ENCODE measurements at places on chromosomes 11 and 22. TPM values are rescaled to one million over a fixed set of nuclear protein-coding genes. Genes with fewer than 3 reads are reported as not detected.

- peak; percentile 26 for DNase-seq
Observed at GRCh38 chr11:19311308-19312030, 70.7 kb upstream of the E2F8 start.

- DNase-seq = no peak
Observed at GRCh38 chr22:27128461-27129085, 471.2 kb downstream of the MIAT start.

- DNase-seq = no peak
Observed at GRCh38 chr11:66696146-66696545, 18.5 kb upstream of the RBM4B start.

- no peak for DNase-seq
Observed at GRCh38 chr11:48041877-48042695, 61.7 kb downstream of the PTPRJ start.

DNA sequence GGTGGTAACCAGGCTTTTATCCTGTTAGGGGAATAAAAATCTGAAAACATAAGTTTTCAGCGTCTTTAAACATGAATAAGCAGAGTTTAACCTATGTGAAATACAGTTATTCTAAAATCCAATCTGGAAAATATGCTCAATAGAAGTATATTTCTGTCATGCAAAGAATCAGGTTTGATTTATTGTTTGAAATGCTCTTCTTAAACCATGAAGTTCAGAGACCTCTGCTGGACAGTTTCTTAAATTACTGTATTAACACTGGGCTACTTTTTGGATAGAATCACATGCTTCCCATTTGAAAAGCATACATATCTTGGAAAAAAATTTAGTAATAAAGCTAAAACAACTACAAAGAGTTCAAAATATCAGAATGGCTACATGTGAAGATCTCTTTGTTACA, 25.4 kb downstream of the APIP start:
- DNase-seq = peak; percentile 14

DNA sequence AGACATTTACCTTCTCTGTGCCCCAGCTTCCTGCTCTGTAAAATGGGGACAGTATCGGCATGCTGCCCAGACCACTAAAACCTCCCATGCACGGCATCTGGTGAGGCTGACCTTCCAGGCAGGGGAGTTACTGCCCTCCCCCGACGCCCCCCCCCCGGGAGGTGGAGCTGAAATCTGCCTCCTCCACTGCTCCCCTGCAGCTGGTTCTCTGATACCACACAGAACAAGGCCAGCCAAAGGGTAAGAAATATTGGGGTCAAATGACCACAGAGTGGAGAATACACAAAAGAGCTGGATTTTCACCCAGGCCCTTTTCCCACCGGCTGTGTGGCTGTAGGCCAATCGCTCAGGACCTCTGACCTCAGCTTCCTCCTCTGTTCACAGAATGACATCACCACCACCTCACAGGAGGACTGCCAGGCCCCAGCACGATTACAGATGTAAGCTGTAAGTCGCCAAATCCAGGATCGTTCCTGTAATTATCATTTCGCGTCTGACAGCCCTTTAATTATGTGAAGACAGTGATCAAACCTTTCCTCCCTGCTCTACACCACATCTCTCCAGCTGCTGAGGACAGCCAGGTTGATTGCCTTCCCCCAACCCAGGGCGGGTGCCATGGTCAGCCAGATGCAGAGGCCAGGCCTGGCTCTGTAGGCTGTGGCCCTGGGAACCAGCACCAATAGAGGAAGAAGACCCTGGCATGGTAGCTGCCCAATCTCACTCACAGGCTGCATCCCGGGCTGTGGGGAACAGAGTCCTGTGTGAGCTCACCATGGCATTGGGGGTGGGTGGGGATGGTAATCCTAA, 35.7 kb upstream of the KLHL35 start:
- DNase-seq = no peak

GRCh38 chr11:77057938-77058474, 8.8 kb upstream of the CAPN5 start:
- DNase-seq = no peak

- no peak for DNase-seq
Observed at GRCh38 chr11:68542617-68543016, 82.1 kb downstream of the PPP6R3 start.

DNA sequence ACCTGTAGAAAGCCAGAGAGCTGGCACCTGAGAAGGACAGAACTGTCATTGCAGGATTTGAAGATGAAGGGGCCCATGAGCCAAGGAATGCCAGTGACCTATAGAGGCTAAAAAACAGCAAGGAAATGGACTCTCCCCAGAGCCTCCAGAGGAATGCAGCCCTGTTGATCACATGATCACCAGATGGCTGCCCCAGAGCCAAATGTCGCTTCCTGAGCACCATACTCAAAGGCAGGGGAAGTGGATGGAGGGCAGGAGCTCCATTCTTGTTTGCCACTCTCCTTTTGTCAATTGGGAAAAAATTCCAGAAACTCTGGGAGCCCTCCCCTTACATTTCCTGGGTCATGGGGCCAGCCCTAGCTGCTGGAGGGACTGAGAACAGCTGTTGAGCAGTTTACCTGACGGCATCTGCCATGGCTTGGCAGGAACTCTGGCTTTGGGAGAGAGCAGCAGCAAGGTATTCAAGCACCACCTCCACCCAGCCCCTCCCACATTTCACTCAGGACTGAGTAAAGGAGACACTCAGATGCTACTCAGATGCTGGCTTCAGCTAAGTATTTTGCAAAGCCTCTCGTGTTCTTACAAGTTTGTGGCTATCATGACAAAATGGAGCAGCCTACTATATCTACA, 46.9 kb downstream of the DKK3 start:
- no peak for DNase-seq

DNA sequence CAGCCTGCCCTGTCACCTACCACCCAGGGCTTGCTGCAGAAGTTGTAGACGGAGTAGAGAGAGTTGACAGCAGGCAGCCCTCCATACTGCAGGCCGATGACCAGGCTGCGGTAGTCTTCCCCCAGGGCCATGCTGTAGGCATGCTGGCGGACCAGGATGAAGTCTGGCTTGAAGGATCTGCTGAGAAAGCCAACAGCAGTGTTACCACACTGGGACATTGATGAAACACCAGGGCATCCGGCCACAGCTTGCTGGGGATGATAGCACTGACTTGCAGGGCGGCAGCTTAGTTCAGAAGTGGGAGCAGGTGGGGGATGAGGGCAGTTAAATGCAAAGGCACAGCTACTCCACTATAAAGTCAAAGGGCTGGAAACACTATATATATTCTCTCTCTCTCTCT, 67.4 kb downstream of the TIMP3 start:
- DNase-seq = no peak

DNA sequence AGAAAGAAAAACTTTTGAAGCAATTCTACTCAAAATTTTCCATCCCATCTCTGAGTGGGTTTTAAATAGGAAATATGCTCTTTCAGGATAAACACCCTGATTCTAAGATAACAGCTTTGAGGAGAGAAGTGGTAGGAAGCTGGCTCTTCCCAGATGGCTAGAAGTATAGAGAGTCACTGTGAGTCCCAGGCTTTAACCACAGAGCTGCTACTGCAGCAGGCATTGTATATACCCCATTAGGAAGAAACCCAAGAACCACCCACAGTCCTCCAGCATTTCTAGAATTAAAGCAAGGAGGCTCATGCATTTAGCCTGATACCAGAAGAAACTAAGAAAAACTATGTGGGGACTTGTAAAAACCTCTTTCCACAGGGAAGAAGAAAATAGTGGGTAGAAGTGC, 1405.6 kb upstream of the TENM4 start:
- DNase-seq = no peak

DNA sequence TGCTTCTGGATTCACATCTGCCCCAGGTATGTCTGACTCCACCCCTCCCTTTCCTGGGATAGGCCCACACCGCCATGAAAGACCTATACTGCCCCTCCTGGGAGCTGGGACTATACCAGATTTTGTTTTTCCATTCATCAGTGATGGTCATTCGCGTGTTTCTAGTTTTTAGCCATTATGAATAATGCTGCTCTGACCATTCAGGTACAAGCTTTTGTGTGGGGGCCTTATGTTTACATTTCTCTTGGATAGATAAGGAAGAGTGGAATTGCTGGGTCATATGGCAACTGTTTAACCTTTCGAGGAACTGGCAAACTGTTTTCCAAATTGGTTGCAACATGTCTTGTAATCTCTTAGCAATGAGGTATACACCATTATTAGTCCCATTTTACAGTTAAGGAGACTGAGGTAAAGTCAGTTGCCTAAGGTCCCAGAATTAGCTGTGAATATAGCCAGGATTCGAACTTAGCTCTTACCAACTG, 1.2 kb upstream of the TBC1D10A start:
- DNase-seq = no peak

GRCh38 chr11:45654231-45655011, 11.0 kb downstream of the CHST1 start:
- no peak for DNase-seq

- no peak for DNase-seq
Observed at GRCh38 chr11:46380340-46381047, 975 bp upstream of the MDK start.

DNA sequence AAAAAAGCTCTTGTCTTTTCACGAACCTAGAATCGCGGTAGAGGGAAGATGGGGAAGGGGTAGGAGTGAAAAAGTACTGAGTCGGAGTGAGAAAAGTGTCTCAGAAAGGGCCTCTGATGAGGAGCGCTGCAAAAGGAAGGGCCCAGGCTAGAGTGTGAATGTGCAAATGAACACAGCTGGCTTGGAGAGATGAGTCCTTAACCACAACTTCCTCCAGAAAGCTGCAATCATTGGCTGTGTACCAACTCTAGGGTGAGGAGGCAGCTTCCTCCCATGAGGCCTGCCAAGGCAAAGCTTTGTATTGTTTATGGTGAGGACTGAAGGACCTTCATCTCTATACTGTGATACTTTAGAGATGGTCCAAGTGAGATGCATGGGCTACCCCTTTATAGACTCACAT, 566.9 kb upstream of the ANO5 start:
- no peak for DNase-seq

DNA sequence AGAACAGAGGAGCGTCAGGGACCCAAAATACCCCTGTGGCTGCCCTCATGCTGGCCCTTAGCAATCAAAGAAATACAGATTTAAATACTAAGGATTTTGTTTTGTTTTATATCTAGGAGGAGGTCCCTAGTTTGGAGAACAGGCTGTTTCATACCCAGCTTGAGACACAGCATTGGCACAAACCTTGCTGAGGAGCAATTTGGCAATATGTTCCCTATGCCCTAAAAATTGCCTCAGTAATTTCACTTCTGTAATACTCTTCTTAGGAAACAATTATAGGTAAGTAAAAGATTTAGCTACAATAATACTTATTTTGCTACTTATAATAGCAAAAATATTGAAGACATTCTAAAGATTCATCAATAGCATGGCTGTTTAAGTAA, 37.0 kb downstream of the TSKU start:
- DNase-seq = no peak

GRCh38 chr22:27873472-27873871, 45.6 kb downstream of the PITPNB start:
- DNase-seq = no peak

DNA sequence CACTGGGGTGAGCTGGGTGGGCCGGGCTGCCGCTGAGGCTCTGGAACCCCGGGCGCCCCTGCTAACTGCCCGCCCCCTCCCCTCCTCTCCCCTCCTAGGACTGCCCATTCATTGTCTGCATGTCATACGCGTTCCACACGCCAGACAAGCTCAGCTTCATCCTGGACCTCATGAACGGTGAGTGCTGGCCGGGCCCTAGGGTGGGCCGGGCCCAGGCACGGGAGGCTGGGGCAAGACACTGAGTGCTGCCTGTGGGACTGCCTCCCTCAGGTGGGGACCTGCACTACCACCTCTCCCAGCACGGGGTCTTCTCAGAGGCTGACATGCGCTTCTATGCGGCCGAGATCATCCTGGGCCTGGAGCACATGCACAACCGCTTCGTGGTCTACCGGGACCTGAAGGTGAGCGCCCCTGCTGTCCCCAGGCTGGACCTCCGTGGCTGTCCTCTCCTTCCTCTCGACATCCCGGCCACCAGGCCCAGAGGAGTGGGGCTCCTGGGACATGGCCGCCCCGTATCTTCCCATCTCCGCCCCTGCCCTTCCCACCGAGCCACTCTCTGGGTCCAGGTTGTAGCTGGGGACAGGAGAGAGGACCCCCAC, 7.5 kb upstream of the ANKRD13D start:
- no peak for DNase-seq

GRCh38 chr22:46845296-46846149, 83.1 kb downstream of the TBC1D22A start:
- no peak for DNase-seq

GRCh38 chr11:34585304-34585734, 35.6 kb upstream of the EHF start:
- no peak for DNase-seq

DNA sequence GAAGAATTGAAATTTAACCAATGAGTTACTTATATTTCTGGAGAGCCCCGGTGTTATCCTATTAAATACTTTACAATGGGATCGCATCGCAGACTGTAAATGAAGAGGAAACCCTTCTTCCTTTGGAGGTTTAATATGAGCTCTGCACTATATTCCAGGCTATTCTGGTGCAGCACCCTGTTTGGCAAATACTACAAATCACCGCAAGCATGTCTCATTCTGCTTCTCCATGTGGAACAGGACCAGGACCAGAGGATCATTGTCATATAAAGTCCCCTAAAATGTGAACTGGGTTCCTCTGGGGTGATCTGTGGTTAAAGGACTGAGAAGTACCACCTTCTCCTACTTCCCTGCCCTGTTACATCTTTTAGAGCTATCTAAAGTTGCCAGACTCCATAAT, 703.7 kb downstream of the DLG2 start:
- DNase-seq = no peak

- no peak for DNase-seq
Observed at GRCh38 chr11:134362192-134362901, 30.6 kb downstream of the GLB1L2 start.

DNA sequence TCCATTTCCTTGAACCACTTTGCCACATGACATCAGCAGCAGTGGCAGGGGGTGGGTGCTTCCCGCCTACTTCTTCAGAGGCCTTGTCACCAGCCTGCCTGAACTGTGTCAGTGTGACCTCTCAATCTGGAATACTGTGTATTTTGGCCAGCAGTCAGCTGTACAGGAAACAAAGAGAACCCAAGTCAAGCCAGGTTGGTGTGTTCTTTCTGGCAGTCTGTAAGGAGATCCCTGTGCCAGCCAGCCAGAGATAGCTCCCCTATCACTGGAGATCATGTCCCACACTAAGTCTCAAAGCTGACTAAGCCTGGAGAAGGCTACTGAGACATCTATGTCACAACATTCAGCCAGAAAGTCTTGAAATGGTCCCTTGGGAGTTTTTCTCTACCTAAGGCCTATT, 142.1 kb downstream of the TRPC6 start:
- no peak for DNase-seq

CRYBA4 gene
- polyA plus RNA-seq = not detected

PANX3 gene
- not detected for polyA plus RNA-seq

CASP1 gene
- polyA plus RNA-seq = 5.6 TPM

YWHAH gene
- polyA plus RNA-seq = 130 TPM

HSPB2 gene
- 5.3 TPM for polyA plus RNA-seq

OR10A2 gene
- polyA plus RNA-seq = 0.04 TPM

CCDC134 gene
- 8.5 TPM for polyA plus RNA-seq

MPEG1 gene
- 23.1 TPM for polyA plus RNA-seq

LRRC74B gene
- 0.24 TPM for polyA plus RNA-seq

PIWIL4 gene
- polyA plus RNA-seq = 3.8 TPM

KREMEN1 gene
- polyA plus RNA-seq = 21.3 TPM

DEUP1 gene
- 1.5 TPM for polyA plus RNA-seq

FBLN1 gene
- polyA plus RNA-seq = 155 TPM

OR2AG2 gene
- polyA plus RNA-seq = not detected
